ENCODE measurements at places on chromosomes 13 and 19.
A peak's percentile ranks its signal among the peaks of the same experiment; 100 is the strongest.

- no peak for DNase-seq
These were observed 38.8 kb downstream of the ZNF506 start for GRCh38 chr19:19782783-19783182.

- DNase-seq, result no peak
These were observed 45.3 kb downstream of the RGCC start for GRCh38 chr13:41502673-41503072.

DNA sequence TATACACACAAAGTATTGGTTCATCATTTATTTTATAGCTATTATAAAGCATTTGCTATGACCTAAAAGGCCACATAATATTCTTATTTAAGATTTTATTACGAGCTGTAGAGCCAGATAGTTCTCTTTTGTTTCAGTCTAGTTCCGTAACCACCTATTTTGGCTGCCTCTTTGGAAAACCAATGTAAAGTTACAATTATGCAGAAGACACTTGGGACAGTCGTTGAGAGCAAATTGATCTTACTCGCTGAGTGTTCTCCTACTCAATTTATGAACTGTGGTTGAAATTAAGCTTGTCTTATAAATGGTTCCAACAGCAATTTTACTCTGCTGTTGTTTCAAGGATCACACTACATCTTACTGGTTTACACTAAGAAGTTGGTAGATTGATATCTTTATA, 122.3 kb downstream of the SLC7A1 start:
- no peak for DNase-seq

GRCh38 chr13:111129465-111130115, 14.5 kb downstream of the ARHGEF7 start:
- DNase-seq, result no peak

DNA sequence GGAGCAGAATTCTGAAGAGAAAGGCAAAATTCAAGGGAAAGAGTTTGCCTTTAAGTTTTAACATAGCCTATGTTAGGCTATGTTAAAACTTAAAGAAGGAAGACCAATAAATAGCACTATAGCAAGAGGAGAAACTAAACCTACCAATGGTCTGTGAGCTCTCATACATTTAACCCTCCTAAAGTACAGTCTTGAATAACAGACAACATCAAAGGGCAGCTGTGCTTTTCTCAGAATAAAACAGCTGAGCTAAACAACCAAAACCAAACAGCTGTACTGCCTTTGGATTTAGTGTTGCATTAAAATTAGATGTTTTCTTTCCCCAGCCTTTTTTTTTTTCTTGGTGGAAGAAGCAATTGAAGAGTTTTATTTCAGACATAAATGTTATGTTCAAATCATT, 34.0 kb downstream of the KLF5 start:
- DNase-seq, result no peak

DNA sequence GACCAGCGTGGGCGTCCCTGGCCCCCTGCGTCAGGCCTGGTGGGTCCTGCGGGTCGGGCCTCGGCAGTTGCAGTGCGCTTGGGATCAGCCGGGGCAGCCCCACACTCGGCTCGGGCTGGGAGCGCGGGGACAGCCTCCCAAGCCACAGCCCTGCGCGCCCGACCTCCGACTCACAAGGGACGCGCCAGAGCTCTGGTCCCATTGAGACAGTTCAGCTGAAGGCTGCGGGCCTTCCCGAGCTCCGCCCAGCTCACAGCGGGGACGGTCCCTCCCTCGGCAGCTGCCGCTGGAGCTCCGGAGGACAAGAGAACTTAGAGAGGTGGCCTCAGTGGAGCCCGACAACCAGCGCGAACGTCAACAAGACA, 45.7 kb upstream of the ZNF730 start:
- peak; percentile 1 for DNase-seq

DNA sequence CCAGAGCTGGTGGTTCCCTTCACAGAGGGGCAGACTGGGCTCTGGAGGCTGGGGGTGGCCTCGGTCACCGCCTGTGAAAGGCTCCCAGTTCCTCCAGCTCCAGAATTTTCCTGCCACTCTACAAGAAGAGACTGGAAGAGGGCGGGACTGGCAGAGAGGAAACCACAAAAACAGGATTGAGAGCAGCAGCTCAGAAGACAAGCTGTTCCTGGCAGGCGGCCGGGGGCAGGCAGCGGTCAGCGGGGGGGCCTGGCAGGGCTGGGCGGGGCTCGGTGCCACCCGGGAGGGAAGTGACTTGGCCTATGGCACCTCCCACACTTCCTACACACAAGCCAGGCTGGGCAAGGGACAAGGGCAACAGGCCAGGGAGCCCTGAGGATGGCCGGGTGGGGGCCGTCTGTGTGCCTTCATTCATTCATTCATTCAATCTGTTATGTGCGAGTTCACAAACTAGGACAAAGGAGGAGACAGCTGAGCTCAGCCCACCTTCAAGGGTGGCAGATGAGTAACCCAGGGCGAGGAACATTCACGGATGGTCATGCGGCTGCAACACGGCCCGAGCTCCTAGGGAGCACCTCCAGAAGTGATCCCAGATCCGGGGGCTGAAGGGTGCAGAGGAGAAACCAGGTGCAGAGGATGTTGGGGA, 16.9 kb upstream of the BTBD2 start:
- peak; percentile 47 for DNase-seq

DNA sequence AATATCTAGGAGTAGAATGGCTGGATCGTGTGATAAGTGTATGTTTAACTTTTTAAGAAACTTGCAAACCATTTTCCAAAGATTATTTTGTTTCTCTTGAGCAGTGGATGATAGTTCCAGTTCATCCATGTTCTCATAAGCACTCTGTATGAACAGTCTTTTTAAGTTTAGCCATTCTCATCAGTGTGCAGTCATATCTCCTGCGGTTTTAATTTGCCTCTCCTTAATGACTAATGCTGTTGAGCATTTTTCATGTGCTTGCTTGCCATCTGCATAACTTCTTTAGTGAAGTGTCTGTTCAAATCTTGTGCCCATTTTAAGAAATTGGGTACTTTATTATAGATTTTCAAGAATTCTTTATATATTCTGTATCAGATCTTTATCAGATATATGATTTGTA, 58.6 kb downstream of the WASF3 start:
- no peak for DNase-seq

GRCh38 chr13:46387064-46387851, at the start of gene RUBCNL:
TSS of gene RUBCNL (minus strand) at chr13:46387252. CDS start at chr13:46372475, 14,777 bp downstream.
- peak; percentile 42 for DNase-seq

GRCh38 chr19:13240312-13241022, 90.3 kb downstream of the IER2 start:
- no peak for DNase-seq

- DNase-seq, result no peak
These were observed 25.9 kb upstream of the SLC46A3 start for GRCh38 chr13:28744656-28745055.

DNA sequence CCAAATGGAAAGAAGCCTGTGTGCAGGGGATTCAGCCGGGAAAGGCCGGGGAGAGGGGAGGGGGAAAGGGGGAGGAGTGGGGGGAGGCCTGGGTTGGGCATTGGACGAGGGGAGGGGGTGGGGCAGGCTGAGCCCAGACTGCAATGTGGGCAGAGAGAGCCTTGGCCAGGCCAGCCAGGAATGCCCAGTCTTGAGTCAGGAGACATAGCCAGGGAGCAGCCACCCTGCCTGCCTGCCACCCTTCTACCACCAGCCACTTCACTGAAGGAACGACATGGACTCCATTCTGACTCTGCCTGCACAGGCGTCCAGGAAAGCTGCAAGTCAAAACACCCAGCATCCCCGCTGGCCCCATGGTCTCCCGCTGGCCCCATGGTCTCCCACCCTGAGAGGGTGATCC, 498 bp downstream of the PROZ start:
- DNase-seq, result no peak

DNA sequence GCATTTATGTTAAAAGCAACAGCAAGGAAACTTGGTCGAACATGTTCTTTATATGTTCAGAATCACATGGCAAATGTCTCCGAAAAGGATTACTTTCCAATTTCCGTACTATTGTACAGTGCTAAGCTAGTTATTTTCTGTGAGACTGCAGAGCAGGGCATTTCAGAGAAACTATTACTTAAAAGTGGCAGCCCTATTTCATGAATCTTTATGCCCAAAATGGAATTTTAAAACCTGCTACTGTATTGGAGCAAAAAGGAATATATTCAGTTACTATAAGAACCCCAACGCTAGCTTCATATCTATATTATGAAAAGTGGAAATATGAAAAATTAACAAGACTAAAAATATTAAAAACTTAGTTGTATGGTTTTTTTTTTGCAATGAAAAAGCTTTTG, 2.2 kb upstream of the KLF5 start:
- no peak for DNase-seq

- DNase-seq, result no peak
These were observed 56.8 kb downstream of the THSD1 start for GRCh38 chr13:52348983-52349780.

- peak; percentile 55 for DNase-seq
These were observed 17.7 kb upstream of the SPACA4 start for GRCh38 chr19:48588670-48589401.

DNA sequence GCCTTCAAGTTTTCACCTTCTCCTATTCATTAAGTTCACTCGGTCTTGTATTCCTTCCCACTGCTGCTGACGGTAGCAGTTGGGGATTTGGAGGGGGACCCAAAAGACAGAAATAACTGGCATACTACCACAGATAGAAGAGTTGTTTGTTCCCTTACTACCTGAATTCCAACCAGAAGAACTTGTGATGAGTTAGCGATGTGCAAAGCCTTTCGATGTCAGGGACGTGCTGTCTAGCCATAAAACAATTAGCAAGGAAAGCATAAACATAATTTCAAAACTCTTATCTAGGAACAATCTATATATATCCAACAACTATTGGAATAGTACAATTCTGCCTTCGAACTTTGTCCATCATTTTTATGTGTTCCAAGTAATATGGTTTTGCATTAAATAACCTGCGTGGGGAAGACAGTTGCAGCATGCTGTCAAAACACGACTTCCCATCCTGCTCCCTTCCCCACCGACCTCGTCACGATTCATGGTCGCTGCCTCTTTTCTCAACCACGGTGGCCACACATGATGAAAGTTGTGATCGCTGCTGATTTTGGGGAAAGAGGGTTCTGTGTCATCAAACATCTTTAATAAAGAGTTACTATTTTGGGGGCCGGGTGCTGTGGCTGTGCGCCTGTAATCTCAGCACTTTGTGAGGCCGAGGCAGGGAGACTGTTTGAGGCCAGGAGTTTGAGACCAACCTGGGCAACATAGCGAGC, 3.8 kb upstream of the SLC7A9 start:
- DNase-seq, result no peak

GRCh38 chr19:50230379-50231351, 27.2 kb downstream of the MYH14 start:
- no peak for DNase-seq

DNA sequence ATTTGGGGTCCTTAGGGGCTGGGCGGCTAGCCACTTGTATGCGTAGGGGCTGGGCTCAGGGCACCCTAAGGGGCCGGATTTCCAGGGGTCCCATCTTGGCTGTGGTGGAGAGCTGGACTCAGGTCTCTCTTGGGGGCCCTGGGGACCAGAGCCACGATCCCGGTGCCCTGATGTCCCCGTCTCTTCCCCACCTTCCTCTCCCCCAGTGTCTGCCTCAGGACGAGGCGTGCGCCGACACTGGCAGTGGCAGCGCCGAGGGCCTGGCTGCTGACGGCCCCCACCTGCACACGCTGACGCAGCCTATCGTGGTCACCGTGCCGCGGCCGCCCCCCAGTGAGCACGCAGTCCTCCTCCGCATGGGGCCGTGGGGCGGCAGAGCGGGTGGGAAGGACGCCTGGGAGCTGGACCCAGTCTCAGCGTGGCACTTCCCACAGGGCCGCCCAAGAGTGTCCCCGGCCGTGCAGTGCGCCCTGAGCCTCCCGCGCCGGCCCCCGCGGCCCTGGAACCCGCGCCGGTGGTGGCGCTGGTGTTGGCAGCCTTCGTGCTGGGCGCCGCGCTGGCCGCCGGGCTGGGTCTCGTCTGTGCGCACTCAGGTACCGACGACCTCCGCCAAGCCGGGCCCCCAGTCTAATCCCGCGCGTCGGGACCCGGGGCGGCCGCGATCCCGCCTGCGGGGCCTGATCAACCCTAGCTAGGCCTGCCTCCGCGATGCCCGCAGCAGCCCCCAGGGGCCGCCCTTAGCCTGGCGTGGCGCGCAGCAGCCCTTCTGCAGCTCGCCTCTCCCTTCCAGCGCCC, 2.7 kb upstream of the SNAPC2 start:
- no peak for DNase-seq

DNA sequence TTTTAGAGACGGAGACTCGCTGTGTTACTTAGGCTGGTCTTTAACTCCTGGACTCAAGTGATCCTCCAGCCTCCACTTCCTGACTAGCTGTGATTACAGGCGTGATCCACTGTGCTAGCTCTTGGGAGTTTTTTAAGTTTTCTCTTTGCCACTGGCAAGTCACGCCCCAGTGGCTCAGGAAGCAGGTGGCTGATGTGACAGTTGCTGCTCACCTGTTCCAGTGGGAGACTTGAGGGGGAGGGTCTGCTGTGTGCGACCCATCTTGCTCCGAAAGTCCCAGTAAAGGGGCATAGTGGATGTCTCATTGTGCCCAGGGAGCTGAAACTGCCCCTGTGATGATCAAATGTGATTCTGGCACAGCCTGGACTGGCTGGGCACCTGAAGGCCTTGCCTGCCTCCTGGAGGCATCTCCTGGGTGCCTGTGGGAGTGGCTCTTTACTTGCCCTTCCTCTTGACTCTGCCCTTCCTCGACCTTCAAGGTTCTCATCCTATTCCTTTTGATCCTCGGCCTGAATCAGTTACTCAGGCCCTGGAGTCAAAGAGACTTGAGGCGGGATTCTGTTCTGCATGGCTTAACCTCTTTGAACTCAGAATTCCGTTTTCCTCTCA, 7.8 kb downstream of the SMARCA4 start:
- DNase-seq, result no peak

GRCh38 chr19:4295972-4296771, 6.0 kb downstream of the TMIGD2 start:
- peak; percentile 60 for DNase-seq
